ENCODE measurements at places on chromosomes 3 and 15.

GRCh38 chr3:183799461-183799860 lies 25.9 kb downstream of the MAP6D1 start:
- DNase-seq: no peak

GRCh38 chr3:168034152-168034928 lies 61.4 kb downstream of the GOLIM4 start:
- DNase-seq: no peak

GRCh38 chr15:49843725-49844124 lies 222.9 kb downstream of the DTWD1 start:
- DNase-seq: no peak

DNA sequence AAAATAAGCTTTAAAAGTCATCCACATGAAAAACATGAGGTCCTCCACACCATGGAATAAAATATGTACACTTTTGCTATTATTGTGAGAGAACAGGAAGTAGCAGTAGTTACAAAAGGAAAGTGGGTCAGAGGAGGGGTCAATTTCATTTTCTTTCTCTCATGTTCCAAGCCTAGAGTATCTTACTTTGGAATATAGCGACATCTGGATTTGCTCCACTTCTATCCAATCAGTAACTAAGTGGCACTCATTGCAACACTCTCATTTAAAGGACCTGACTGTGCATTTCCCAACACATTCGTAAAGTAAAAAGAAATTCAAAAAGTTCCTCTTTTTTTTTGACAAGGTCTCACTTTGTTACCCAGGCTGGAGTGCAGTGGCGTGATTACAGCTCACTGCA lies 637.3 kb downstream of the TUSC7 start:
- DNase-seq: no peak

- no peak for DNase-seq
Observed at GRCh38 chr3:38136393-38136776, 542 bp downstream of the ACAA1 start.

GRCh38 chr3:147015334-147015733 lies 391.0 kb downstream of the ZIC4 start:
- no peak for DNase-seq

GRCh38 chr15:34359416-34359815 lies 7.6 kb downstream of the LPCAT4 start:
- no peak for DNase-seq

GRCh38 chr3:179184826-179185225 lies 36.7 kb downstream of the PIK3CA start:
- no peak for DNase-seq

GRCh38 chr3:185744997-185745843 lies 79.6 kb downstream of the IGF2BP2 start:
- no peak for DNase-seq

- no peak for DNase-seq
Observed at GRCh38 chr15:38072348-38073177, 138.1 kb downstream of the TMCO5A start.

GRCh38 chr3:134314588-134315285 lies 59.5 kb downstream of the AMOTL2 start:
- DNase-seq: no peak

DNA sequence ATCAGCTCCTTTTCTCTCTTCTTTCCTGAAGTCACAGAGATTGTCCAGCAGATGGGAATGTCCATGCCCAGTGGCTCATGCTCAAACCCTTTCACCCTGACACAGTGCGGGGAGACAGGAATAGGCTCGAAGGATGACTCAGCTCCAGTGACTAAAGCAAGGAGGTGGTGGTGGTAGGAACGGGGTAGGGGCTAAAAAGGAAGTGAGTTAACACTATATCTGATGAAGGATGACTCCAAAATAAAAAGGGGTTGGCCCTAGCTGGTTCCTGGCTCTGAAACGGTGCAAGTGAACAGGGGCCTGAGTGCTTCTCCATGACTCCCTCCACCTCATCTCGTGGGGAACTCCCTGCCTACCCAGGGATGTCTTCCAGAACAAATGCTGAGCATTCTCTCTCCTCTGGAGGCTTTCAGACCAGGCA lies 167.4 kb upstream of the LPP start:
- no peak for DNase-seq

DNA sequence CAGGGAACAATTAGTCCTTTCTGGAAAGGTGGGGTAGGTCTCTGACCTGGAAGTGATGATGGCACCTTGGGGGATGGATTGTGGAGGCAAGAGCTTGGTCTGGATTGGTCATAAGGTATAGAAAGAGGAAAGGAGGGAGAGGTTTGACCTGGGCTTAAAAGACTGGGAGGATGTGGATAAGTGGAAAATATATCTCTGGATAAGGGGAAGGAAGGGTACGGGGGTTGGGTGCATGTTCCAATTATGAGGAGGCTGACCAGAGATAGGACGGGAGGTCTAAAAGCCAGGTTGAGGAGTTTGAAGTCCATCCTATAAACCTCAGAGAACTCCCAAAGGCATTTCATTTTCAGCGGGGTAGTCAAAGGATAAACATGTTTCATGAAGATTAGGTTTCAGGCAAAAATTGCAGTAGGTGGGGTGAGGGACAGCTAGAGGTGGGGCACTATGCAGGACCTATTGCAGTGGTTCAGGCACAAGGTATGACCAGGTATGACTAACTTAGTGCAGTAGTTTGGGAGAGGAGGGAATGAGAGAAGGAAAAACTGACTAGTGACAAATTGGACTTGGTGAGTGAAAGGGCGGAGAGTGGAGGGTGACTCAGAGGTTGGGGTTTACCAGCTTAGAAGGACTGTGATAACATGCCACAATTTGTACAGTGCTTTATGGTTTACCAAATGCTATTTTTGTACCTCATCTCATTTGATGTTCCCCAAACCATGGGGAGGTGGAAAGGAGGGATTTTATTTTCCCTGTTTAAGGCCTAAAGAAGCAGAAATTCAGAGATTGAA lies 10.7 kb downstream of the PDE8A start:
- no peak for DNase-seq

- DNase-seq: no peak
Observed at GRCh38 chr3:173653781-173654180, 256.2 kb downstream of the NLGN1 start.

GRCh38 chr3:186413615-186414415 lies 51.8 kb upstream of the DGKG start:
- DNase-seq: no peak

- DNase-seq: no peak
Observed at GRCh38 chr3:149340310-149340933, 7.0 kb upstream of the TM4SF18 start.

DNA sequence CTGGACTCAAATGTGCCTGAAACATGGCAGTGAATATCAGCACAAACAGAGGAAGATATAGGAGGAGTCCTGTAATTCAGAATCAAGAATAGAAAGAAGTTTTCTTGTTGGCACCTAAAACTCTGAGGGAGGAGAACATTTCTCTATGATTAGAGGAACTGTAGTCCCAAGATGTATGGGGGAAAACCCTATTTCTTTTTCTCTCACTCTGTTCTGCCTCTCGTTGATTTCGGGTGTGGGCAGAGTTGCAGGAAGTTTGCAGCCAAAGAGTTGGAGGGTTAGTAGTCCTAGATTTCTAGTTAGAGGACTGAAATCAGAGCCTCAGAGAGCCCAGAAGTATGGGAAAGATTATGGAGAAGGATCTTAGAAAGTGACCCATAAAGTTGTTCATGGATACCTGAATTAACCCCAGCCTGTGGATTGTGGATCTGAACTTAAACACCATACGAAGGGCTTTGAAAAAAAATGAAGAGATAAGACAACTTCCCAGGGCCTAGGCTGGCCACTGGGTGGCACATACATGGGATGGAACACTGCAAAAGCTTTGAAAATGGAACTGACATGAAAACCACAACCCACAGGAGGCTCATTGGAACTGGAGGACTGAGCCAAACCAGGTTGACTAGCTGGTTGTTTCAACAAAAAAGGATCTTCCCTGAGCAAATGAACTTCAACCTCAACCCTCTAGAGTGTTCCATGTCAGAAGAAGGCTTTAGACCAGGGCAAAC lies 34.6 kb downstream of the FMN1 start:
- no peak for DNase-seq

DNA sequence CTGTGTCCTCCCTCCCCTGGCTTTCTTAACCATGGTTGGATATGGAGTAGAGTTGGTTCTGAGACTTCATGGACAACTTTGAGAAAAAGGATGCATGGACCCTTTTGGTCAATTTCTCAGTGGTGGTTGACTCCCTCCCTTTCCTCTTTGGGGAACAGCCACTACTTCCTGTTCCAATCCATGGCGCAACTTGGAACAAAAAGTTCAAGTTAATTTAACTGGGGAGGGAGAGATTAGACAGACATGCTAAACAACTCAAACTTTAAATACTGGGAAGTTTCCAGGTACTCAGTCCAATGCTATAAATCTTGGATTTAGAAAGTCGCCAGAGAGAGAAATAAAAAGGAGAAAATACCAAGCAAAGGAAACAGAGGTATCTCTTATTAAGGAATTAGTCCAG lies 202.2 kb downstream of the PDZRN3 start:
- DNase-seq: no peak

DNA sequence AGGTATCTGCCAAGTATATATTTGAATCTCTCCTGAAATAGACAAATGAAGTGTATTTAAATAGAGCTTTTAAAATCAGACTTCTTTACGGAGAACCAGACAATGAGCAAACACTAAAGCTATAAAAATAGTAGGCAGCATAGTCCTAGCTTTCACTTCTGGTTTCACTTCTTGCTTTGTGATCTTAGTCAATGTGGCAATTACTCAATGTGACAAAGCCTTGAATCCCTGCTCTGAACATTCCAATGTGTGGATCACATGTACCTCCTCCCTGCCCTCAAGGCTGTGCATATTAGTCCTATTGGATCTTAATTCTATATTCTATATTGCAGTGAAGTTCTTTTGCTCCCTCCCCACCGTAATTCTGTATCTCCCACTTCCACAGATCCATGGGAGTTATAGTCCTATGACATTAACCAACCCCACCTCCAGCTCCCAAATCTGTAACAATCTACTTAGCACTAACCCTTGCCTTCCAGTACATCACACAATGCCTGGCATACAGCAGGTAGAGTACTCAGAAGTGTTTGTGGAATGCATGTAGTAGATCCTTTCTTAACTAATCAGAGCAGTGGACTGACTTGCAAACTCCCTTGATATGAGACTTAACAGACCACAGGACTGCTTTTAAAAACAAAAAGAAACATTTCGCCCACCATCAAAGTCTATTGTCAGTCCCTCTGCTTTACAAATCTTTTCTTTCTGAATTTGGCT lies 24.3 kb upstream of the CP start:
- no peak for DNase-seq

GRCh38 chr3:176274161-176274560 lies 923.1 kb downstream of the TBL1XR1 start:
- no peak for DNase-seq

DNA sequence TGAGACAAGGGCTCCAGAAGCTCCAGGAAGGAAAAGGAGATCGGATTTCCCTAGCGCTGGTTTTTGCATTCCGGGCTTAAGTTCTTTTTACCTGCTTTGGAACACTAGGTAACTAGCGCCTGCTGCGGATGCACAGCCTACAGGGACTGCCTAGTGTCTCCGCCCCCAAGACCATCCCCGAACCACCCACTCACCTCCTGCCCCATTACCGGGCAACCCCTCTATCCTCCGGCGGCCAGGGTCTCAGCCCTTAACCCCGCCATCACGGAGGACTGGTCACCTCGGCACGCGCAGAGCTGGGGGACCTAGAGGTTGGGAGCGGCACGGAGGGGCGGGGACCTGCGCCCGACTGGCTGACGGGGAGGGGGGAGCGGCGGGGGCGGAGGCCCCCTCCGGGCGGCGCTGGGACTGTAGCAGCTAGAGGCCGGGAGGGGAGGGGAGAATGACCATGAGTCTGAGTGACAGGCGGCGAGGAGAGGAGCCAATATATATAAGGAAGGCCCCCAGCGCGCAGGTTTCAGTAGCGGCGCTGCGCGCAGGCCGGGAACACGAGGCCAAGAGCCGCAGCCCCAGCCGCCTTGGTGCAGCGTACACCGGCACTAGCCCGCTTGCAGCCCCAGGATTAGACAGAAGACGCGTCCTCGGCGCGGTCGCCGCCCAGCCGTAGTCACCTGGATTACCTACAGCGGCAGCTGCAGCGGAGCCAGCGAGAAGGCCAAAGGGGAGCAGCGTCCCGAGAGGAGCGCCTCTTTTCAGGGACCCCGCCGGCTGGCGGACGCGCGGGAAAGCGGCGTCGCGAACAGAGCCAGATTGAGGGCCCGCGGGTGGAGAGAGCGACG lies at the start of gene DLL4:
Gene DLL4 (plus strand): TSS at position 520 of the 839 bp plus-strand sequence. CDS start 329 bp downstream, outside the sequence.
- DNase-seq: no peak

DNA sequence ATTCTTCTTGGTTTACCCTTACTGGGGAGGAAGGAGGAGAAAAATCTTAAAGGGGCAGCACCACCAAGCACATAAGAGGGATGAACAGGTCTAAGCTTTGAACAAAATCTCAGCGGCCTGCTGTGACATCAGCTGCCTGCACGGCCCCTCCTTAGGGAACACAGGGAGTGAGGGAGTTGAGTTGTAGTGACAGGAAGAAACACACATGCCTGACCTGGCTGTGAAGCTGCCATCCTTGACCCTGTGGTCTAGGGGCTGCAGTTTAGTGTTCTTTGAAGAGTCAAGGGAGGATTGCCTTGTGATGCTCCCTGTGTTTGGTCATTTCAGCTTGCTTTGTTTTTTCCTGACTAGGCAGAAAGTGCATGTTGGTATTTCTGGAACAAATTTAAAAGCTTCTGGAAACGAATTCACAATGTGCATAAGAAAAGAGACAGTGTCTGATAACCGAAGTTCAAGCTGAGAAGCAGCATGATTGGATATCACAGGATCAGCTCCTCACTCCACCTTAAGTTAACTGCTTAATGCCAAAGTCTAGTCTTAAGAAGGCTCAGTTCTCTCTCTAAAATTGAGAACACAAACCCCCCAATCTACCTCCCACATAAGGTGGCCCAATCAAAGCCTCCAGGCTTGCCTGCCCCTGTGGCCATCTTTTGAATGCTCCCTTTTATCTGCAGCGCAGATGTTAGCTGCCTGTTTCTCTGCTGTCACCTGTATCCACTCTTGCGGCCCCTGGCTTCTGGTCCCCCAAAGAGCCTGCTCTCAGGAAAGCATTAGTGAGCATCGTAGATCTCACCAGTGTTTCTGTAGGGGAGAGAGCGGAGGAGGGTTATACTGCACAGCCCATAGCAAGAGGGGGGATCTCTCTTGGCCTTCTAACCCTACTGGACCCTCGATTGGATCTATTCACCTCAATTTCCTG lies 82.2 kb downstream of the SCN11A start:
- DNase-seq: no peak

- no peak for DNase-seq
Observed at GRCh38 chr15:81038975-81039607, 38.4 kb downstream of the TLNRD1 start.

DNA sequence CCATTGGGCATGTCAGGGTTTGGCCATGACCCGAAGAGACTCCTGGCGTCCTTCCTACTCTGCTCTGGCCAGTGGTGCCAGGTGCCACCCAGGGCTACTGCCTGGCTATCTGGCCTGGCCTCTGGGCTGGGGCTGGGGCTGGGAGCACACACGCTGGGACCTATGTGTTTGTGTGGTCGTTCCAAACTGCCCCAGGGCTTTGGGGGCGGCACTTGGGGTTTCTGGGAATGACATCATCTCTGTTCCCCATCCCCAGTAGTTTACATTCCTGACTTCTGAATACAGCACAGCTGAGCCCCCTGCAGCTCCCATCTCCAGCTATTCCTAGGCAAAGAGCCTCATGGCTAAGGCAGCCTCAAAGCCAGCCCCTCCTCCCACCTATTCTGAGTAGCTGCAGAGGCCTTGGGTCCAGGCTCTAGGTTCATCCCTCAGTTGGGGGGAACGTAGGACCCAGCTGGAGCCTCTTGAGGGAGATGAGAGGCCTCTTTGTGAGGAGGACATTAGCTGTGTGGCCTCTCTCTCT lies 24.3 kb downstream of the PLEKHO2 start:
- no peak for DNase-seq

- no peak for DNase-seq
Observed at GRCh38 chr15:99522288-99522687, 43.5 kb upstream of the MEF2A start.

GRCh38 chr15:81255958-81256320 lies 59.3 kb downstream of the IL16 start:
- no peak for DNase-seq
